ENCODE measurements at places on chromosomes 4 and X.

- DNase-seq, result no peak
Measured at GRCh38 chrX:18687856-18688495, 16.1 kb upstream of the RS1 start.

DNA sequence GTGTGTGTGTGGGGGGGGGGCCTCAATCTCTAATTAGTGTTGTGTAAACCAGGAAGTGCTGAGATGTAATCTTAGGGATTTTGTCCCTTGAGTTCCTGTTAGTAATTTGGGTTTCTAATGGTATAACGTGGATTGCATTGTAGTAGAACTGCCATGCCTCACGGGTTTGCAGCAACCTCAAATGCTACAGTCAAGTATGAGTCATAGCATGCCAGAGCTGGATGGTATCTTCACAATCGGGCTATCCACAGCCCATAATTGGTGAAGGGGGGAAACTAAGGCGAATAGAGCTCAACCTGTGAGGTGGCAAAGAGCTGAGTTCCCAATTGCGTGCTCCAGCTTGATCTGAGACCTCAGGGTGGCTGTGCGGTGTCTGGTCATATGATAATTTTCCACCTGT, 2.2 kb upstream of the FMR1NB start:
- no peak for DNase-seq

DNA sequence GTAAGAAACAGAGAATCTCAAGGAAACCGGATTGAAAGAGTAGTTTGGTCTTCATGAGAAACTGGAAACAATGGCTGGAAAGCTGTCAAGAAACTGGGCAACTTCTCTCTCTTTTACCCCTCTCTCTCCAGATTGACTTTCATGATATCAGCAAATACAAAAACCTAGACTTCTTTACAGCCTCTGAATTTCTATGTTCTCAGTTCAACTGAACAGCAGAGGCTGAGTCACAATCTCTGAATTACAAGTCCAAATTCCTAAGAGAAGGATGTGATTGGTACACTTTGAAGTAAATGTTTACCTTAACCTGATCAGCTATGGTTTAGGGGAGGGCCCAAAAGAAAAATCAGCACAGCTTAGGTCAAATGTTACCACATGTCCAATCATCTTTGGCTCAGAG, 974.9 kb downstream of the RPA4 start:
- no peak for DNase-seq

- DNase-seq, result no peak
Measured at GRCh38 chr4:87410679-87411078, 11.7 kb upstream of the NUDT9 start.

DNA sequence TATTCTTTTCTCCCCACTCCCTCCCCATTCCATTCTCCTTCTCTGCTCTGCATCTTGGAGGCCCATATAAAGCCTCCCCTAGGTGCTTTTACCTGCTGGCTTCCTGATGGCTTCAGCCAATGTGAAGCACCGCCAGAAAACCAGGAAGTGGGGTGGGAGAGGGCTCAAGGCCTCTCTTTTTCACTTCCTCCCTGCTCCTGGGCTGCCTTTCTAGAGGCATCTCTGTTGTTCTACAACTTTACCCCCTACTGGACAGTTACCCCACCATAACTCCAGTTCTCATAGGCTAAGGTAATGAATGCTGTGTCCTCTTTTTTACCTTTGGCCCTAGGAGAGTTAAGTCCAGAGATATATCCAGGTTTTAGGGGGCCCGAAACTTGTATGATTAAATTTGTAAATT, 62.4 kb upstream of the PPARGC1A start:
- no peak for DNase-seq

- DNase-seq, result no peak
Measured at GRCh38 chrX:133783274-133783673, 202.1 kb downstream of the GPC3 start.

- DNase-seq, result no peak
Measured at GRCh38 chr4:4427886-4428285, 41.0 kb downstream of the NSG1 start.

- peak; percentile 32 for DNase-seq
Measured at GRCh38 chr4:142567199-142567598, 278.9 kb downstream of the INPP4B start.

DNA sequence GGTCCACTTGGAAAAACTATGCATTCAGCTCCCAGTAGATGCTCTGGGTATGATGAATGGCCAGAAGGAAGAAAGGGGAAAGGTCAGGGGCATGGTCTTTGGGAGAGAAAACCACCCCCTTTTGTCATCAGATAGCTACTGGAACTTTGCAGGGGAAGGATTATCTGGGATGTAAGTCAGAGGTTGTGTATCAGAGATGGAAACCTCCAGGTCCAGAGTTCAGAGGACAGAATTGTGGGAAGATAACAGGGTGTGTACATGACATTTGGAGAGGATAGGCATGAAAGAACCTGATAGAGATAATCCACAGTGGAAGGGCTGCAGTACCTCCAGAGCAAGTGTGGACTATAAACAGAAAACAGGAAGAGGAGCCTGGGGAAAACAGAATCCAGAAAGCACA, 262.7 kb downstream of the SPRY1 start:
- no peak for DNase-seq

- DNase-seq, result no peak
Measured at GRCh38 chr4:165204462-165204830, 2.9 kb upstream of the KLHL2 start.

DNA sequence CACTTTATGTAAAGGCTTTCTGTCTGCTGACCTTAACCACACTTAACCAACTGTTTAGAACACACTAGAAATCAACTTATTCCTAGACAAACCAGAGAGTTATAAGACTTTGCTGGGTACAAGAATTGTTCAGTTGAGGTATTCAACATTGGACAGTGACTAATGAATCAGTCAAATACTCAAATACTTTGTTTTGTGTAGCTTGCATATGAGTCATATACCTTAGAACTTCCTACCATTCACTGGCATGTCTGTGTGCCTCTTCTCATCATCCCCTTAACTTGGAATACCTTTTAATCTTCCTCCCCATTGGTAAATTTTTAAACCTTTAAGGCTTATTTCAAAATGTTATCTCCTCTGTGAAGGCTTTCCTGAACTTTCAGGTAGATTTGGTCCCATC, 708.8 kb upstream of the GRIA3 start:
- no peak for DNase-seq

DNA sequence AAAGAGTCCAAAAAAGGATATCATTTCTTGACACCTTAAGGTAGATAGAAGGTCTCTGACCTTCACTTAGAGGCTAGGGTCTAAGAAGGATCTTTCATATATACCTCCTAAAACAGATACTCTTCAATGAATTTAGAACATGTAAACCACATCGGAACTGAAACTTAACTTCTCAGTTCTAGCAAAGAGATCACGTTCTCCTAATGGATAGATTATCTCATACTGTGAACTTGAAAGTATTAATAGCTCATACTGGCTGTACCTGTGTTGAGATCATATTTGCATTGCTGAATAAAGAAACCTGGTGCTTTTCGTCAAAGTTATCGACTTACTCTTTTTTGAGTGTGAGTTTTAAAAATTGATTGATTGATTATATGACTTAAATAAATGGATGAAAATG, 353.8 kb downstream of the EPHA5 start:
- no peak for DNase-seq

GRCh38 chr4:109671350-109671749, 31.9 kb downstream of the CASP6 start:
- DNase-seq, result no peak

DNA sequence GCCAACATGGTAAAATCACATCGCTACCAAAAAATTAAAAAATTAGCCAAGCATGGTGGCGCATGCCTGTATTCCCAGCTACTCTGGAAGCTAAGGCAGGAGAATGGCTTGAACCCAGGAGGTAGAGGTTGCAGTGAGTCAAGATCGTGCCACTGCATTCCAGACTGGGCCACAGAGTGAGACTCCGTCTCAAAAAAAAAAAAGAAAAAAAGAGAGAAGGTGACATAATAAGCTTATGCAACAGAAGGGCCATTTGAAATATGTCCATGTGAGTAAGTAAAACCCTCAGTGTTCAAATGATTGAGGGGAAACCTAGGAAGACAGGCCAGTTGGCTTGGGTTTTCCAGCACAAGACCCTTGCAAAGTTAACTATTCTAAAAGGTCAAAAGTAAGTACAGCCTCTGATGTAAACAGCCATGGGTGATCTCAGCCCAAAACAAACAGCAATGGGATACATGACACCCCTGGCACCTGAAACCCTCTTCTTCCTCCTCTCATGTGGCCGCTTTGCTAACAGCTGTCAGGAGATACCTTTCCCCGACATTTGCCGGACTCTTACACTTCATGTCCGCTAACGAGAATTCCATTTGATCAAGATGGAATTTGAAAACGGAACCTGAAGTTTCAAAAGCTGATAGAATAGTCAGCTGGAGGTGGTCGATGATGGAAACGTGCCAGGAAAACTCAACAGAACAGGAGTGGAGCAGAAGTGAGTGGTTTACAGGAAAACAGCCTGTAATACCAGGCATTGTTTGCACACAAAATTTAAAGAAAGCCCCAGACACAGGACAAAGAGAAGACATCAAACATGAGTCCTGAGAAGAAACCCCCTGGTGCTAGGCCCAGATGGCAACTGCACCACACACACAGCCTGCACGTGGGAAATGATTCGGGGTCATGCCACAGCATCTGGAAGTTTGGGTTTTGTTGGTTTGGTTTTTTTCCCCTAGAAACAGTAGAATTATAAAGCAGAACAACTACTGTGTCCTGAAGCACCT, 93.0 kb upstream of the STS start:
- no peak for DNase-seq

- no peak for DNase-seq
Measured at GRCh38 chr4:16952896-16953630, 54.6 kb upstream of the LDB2 start.

- DNase-seq, result no peak
Measured at GRCh38 chr4:16056681-16057385, 27.0 kb downstream of the PROM1 start.

GRCh38 chr4:152819026-152819645, 39.4 kb downstream of the ARFIP1 start:
- DNase-seq, result no peak

Measured in stimulated activated CD4-positive, alpha-beta T cell treated with anti-CD3 and anti-CD28 coated beads, TNF-alpha, amount 100 ng/mL, for 24 hours (primary cell).